ENCODE measurements at places on chromosomes 12 and 14.

- DNase-seq, result no peak
Measured at GRCh38 chr12:47903151-47903611, 1.6 kb downstream of the VDR start.

DNA sequence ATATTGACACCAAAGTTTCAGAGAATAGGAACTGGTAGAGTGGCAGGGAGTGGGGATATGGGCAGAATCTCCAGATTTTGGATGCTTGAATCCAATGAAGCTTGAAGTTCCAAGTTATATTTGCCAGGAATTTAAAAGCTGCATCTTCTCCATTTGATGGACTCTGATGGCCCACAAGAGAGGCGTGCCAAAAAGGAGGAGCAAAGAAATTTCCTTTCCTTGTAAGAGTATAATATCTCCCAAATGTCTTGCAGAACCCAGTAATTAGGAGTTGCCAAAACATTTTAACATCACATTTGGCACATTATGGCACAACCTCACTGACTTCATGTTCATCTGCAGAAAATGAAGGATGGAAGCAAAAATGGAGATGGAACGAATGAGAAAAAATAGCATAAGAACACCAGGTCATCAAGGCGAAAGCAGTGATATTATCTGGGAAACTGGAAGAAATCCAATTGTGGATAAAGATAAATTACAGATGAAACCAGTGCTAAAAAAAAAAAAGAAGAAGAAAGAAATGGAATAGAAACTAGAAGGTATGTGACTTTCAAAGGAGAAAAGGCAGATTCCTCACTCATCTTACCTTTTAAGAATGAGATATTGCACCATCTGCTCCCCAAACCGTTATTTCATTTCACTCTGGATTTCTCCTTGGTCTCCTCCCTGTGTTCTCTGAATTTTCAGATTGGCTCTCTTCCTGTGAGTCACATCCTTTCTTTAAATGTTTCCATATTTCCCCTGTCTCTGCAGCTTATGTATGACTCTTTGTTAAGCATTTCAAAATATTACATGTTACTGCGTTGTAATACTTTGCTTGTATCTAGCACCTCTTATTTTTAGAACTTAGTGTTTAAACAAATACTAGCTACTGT is 13.5 kb upstream of the FLRT2 start:
- no peak for DNase-seq

- DNase-seq, result no peak
Measured at GRCh38 chr14:69459122-69459521, 25.4 kb upstream of the PLEKHD1 start.

DNA sequence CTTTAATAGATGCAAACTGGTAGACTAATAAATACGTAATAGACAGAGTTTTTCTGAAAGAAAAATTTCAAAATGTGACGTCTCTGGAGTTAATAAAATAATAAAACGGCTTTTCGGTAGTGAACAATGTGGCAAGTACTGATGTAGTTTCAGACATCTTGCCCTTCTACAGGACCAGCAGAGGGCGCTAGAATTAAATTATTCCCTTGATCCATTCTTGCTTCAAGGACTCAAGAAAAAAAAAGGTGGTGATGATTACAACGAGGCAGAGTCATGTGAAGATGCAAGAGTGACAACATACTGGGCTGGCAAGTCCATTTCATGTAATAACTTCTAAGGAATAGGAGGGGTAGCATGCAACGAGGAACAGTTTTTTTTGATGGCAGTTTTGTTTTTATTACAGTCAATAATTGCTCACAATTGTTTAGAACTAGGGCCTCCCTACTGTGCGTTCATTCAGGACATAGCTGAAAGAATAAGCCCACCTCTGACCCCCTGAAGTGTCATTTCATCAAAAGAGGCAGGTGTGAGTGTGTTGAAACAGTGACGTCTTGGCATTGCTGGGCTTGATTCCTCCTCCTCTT is 101.0 kb upstream of the GZMB start:
- DNase-seq, result peak; percentile 17
